Ureter (tissue), 1 donor: ENCODE measurements at places on chromosomes 4 and X. TPM values are rescaled to one million over a fixed set of nuclear protein-coding genes. Genes with fewer than 3 reads are reported as not detected.

The TKTL2 gene
- not detected for total RNA-seq

The IL3RA gene
- total RNA-seq: 7.4 TPM

The MND1 gene
- total RNA-seq: not detected

The TMEM154 gene
- total RNA-seq: 86.5 TPM

The PAGE1 gene
- total RNA-seq: not detected

The MAGEB2 gene
- not detected for total RNA-seq

The RAB40A gene
- total RNA-seq: 2.8 TPM

The PRPS2 gene
- 48.2 TPM for total RNA-seq

The SHISA3 gene
- 0.31 TPM for total RNA-seq

The GLOD5 gene
- total RNA-seq: not detected

The FGF5 gene
- not detected for total RNA-seq

The KLHL34 gene
- total RNA-seq: not detected

The TCEAL2 gene
- 11.7 TPM for total RNA-seq

The VCX2 gene
- not detected for total RNA-seq

The NPNT gene
- total RNA-seq: 5.8 TPM

The ADH1B gene
- 142 TPM for total RNA-seq

The IBSP gene
- total RNA-seq: not detected

The AKAP14 gene
- not detected for total RNA-seq

The RTL9 gene
- not detected for total RNA-seq

The STBD1 gene
- 6.9 TPM for total RNA-seq

The DSPP gene
- total RNA-seq: not detected

The GNRHR gene
- total RNA-seq: not detected

The PDGFRA gene
- 96.5 TPM for total RNA-seq

The NBDY gene
- 79.3 TPM for total RNA-seq

The SNCA gene
- 5.3 TPM for total RNA-seq

The VCX3B gene
- not detected for total RNA-seq

The NOX1 gene
- 0.78 TPM for total RNA-seq

The GLRA2 gene
- not detected for total RNA-seq

The PARM1 gene
- total RNA-seq: 134 TPM

The BEX3 gene
- 111 TPM for total RNA-seq

The CXCL8 gene
- total RNA-seq: 0.44 TPM

The XPNPEP2 gene
- total RNA-seq: 6.0 TPM

The RPL10 gene
- 3,238 TPM for total RNA-seq

The RNF150 gene
- 19.8 TPM for total RNA-seq

The VBP1 gene
- total RNA-seq: 40.5 TPM

The NLGN3 gene
- 1.9 TPM for total RNA-seq

The UGT2A1 gene
- total RNA-seq: not detected

The SPANXA1 gene
- not detected for total RNA-seq

The ZRSR2 gene
- total RNA-seq: 15.5 TPM

The JCHAIN gene
- total RNA-seq: 374 TPM

The CFAP47 gene
- total RNA-seq: 0.96 TPM

The MAGEB6 gene
- not detected for total RNA-seq

The BEX1 gene
- 2.4 TPM for total RNA-seq

The UNC5C gene
- 6.2 TPM for total RNA-seq

The GYPA gene
- not detected for total RNA-seq

The CLGN gene
- total RNA-seq: 1.1 TPM

The GAGE1 gene
- total RNA-seq: not detected

The AFP gene
- not detected for total RNA-seq

The CNOT6L gene
- 64.7 TPM for total RNA-seq
